ENCODE measurements at places on chromosomes 11 and 22.

DNA sequence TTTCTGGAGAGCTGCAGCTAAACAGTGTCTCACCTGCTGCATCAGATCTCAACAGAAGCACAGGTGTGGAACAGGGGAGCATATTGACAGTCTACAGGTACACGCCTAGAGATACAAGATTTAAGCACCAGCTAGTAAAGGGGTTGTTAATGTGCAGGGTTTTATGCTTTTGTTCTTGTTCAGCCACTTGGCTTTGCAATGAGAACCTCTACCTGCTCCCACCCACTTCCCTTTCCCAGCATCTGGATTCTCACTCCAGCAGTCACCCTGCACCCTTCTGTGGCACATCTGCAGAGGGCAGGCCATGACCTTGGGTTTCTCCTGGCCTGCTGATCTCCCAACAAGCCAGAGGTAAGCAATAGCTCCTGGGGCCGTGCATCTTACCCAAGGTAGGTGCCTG is 446.6 kb downstream of the BUD13 start:
- DNase-seq, result no peak

DNA sequence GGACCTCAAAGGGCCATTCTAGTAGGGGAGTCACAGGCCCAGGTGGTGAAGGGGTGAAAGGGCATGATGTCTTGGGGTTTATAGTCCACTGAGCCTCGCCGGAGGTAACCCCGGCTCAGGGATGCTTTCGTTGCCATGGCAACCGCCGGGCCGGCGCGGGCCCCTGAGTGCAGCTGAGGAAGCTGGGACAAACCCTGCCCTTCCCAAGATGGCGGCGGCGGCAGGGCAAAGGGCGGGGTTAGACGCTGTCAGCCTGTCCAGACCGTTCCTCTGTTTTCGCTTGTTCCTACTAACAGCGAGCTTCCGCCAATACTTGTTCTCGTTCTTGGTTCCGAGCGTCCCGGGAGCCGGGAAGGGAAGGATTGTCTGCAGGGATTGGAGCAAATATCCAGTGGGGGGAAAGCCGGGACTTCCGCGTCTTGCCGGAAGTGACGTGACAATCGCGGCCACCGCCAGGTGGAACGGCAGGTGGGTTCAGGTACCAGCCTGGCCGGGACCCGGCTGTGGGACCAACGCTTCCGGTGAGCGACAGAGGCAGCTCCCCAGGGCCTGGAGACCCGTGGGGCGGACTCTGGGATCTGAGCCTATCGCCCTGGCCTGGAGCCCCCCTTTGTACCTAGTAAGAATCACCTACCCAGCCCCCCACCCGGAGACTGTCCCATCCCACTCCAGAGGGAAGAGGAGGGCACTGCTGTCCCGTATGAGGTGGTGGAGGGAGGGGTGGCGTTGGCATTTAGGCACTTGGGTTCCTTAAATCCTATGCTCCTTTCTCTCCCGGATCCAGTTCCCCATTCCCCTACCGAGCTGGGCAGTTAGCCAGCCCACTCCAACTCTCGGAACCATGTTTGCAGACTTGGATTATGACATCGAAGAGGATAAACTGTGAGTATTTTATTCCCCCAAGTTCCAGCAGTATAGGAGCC is at the start of gene PICK1:
TSS of gene PICK1 (plus strand) at position 436 of the 923 bp plus-strand sequence. CDS start at position 842, 406 bp downstream.
- DNase-seq, result peak; percentile 85

DNA sequence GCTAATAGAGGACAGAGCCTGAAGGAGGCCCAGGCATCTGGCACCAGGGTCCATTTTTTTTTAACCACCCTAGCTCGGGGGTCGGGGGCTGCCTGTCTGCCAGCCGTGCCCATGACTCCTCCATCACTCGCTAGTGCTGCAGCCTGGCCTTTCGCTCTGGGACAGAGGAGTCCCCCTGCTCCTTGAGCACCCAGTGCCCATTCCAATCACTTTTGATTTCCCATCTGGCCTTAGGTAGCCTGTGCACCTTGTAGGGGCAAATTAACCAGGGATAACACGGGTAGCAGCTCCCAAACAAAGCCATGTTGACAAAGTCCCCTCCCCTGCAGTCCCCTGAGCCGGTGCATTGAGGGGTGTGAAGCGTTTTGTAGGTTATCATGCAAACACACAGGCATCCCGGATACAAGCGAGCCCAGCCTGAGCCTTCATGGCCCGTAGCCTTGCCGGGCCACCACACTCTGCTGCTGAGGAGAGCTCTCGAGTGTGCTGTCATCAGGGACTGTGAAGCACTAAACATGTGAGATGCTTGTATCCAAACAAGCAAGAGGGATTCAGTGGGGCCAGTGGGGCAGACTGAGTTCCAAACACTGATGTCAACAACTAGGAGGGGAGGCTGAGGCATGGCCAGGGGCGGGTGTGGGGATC is 208.7 kb downstream of the DSCAML1 start:
- DNase-seq, result no peak

DNA sequence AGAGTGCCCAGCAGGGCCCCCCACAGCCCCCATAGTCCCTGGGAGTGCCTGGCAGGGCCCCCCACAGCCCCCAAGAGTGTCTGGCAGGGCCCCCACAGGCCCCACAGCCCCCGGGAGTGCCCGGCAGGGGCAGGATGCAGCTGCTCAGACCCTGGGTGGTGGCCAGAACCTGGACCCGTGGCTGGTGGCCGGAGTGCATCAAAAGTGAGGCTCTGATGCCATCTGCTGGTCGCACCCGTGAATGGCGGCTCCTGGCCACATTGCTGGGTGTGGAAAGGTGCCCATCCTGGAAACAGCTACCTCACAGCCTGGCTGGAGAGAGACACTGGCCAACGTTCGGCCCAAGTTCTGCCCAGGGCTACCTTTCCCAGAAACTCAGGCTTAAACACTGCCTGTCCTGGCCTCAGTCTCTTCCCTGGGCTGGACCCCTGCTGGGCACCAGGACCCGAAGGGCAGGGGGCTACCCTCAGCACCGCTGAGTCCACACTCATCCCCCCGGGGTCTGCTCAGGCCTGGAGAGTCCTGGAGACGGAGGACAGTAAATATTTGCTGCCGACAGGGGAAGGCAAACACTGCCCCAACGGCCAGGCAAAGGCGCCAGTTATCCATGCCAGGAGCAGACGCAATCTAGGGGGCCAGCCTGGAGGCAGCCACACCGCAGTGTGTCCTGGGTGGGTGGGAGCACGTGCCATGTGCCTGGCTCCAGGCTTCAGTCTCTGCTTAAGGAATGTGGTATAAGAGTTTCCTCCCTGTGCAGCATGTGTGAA is 4.4 kb downstream of the INS start:
- peak; percentile 49 for DNase-seq

- DNase-seq, result no peak
These were observed 2314.9 kb downstream of the LRRC4C start for GRCh38 chr11:39144351-39145130.

GRCh38 chr11:69298267-69299022 is 4.5 kb downstream of the MYEOV start:
- peak; percentile 44 for DNase-seq

- no peak for DNase-seq
These were observed 509.8 kb downstream of the BUD13 start for GRCh38 chr11:116263019-116263418.

DNA sequence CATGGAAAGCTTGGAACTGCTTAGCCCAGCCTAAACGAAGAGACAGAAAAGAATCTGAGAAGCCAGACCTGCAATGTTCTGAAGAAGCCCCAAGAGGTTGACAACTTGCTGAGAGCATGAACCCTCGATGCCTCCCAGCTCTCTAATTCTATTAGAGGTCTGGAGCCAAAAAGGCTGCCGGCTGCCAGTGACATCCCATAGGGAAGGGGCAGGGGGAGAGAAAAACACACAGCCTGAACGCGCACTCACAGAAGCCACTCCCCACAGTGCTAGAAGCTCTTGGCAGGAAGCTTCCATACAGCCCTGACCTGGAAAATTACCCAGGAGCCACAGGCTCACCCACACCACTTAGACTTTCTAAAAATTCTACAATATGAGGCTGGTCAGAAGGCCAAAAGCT is 18.3 kb downstream of the POLDIP3 start:
- no peak for DNase-seq

DNA sequence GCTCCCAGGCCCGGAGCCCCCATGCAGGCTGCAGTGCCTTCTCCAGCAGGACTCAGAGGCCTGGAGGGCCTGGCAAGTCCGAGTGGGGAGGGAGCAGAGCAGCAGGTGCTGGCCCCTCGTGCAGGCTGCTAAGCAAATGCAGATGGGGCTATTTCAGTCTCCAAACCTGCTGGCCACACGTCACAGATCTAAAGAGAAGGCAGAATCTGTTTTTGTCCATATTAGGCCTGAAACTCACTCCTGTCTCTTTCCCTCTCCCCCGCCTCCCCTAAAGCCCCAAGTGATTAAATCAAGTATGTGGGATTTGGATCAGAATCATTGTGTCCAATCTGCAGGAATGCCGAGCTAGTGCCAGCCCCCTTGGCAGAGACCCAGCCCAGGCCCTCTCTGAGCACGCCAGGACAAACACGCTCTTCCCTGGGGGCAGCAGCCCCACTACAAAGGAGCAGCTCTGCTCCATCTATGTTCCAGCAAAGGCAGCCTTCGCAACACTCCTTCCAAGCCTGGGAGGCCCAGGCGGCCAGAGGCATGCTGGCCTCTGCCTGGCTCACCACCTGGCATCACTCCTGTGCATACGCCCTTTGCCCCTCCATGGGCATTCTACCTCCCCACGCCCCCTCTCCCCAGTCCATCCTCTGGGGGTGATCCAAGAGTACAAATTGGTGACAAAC is 26.5 kb downstream of the RPL27A start:
- no peak for DNase-seq

DNA sequence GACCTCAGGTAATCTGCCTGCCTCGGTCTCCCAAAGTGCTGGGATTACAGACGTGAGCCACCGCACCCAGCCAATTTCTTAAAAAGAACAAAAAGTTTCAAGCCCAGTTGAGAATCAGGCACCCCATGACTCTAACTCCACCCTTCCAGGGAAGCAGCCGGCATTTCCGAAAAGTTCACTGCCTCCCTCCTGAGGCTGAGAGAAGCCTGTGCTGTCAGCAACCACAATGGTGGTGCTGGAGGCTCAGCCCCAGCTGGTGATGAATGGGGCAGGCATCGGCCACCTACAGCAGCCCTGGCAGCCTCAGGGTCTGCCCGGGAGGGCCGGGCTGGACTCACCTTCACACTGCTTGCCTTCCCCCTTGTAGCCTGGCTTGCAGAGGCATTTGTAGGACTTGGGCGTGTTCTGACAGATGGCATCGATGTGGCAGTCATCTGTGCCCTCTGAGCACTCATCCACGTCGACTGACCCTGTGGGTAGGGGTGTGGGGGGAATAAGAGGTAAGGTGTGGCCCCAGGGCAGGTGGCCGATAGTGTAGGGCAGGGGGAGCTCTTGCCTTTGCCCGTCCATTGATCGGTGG is 4.3 kb downstream of the SCUBE1 start:
- DNase-seq, result no peak

DNA sequence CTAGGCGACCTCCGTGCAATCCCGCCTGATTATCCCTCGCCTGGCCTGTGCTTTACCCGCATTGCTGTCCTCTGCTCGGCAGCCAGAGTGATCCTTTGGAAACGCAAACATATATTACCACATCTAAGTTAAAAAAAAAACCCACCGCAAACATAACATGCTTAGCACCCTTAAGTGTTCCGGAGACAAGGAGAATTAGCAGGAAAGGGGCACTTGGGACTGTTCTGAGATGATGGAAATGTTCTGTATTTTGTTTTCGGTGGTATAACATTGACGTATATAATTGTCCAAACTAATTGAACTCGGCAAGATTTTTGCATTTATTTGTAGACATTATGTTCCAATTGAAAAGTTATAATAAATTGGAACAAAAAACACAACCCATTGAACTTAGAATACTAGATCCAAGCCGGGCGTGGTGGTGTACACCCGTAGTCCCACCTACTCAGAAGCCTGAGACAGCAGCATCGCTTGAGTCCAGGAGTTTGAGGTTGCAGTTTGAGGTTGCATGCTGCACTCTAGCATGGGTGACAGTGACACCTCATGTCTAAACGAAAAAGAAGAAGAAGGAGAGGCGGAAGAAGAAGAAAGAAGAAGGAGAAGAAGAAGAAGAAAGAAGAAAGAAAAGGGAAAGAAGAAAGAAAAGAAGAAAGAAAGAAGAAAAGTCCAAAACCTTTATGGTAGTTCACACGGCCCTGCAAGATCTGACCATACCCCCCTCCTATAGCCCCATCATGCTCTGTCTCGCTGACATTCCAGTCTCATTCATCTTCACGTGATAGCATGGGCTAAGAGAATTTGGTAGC is 604 bp upstream of the POLR3H start:
- no peak for DNase-seq

GRCh38 chr22:33575771-33576170 is 344.5 kb downstream of the LARGE1 start:
- DNase-seq, result no peak

DNA sequence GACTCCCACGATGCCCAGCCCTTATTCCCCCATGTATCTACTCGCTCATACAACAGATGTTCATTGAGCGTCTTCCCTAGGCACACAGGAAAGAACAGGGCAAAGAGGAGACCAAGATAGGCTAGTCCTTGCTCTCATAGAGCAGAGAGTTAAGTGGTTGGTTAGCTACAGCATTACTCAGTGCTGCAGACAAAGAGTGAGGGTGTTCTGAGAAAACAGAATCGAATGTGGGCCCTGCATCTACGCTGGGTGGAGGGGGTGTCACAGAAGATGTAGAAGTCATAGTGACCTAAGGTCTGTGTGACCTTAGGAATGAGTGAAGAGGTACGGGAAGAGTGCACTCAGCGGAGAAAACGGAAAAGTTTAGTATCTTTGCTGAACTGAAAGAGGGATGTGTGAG is 12.3 kb downstream of the PSMD13 start:
- DNase-seq, result no peak
